Central memory CD4-positive, alpha-beta T cell (primary cell): ENCODE measurements at places on chromosomes 1 and 21.

DNA sequence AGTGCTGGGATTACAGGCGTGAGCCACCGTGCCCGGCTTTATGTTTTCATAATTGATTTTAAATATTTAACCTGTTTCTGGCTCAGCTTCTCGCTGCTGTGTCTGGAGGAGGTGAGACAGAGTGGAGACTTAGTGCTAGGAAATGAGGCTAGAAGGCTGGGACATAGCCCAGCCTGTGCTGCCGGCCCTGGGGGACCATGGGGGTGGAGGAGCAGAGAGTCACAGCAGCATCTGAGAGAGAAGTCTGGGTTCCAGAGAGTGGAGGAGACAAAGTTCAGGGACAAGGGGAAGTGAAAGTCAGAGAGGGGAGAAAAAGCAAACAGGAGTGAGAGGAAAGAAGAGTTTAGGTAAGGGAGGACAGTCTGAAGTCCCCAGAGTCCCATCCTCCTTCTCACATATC is 71.9 kb downstream of the LHX9 start:
- no peak for DNase-seq

DNA sequence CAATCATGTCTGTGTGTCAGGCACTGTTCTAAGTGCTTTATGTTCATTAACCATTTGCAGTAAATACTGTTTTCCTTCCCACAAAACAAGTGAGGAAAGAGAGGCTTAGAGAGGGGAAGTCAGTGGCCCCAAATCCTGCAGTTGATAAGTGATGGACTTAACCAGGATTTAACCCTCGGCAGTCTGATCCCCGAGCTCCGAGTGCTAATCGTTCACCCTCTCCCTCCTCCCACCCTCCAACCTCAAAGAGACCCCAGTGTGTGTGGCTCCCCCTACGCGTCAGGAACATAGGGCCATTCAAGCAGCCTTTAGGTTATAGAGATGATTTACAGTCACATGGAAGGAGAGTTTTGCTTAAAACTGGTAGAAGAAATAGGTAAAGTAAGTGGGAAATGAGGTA is 47.2 kb downstream of the SCCPDH start:
- no peak for DNase-seq

- DNase-seq = no peak
Observed at GRCh38 chr1:178145605-178146004, 51.7 kb downstream of the RASAL2 start.

- no peak for DNase-seq
Observed at GRCh38 chr1:60274422-60275290, 201.1 kb upstream of the C1orf87 start.

DNA sequence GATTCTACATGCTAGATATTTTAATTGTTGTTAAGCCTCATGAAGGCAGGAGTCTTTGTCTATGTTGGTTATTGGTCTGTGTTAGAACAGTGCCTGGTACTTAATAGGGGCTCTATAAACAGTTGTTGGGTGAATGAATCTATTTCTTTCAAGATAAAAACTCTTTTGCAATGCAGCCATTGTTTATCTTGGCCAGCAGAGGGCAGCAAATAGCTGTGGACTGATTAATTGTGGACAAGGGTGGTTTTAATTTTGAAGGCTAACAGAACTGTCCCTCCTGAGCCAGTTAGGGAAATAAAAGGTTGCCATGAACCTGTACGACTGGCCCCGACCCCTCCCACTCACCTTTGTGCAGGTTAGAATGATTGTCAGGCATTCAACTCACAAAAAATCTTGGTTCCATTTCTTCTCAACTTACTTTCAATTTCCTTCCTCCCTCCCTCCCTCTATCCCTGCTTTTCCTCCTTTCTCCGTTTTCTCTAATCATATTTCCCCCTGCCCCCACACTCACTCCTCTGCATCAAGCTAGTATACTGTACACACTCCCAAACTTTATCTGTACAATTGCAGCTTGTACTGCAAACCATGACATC is 66.3 kb upstream of the DIRAS3 start:
- DNase-seq = no peak

GRCh38 chr1:201108614-201109013 is 3.6 kb downstream of the CACNA1S start:
- DNase-seq = no peak

GRCh38 chr1:180627411-180627810 is 4.4 kb upstream of the XPR1 start:
- no peak for DNase-seq

GRCh38 chr1:201122321-201122957 is 4.5 kb downstream of the ASCL5 start:
- DNase-seq = no peak

DNA sequence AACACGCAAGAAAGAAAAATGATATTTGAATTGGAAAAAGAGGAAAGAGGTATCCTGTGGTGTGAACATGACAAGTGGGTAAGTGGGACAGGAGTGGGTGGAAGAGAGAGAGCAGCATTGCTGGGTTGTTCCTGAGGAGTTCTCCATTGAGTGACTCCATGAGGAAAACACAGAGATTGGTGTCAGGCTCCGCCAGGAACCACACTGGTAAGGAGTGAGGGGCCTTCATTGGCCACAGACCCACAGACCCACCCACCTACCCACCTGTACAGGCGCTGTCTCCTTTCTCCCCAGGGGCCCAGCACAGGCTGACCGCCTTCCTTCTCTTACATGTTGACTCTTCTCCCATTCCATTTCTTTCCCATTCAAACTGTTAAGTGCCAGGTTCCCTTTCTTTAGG is 20.9 kb downstream of the S100A7A start:
- DNase-seq = no peak

DNA sequence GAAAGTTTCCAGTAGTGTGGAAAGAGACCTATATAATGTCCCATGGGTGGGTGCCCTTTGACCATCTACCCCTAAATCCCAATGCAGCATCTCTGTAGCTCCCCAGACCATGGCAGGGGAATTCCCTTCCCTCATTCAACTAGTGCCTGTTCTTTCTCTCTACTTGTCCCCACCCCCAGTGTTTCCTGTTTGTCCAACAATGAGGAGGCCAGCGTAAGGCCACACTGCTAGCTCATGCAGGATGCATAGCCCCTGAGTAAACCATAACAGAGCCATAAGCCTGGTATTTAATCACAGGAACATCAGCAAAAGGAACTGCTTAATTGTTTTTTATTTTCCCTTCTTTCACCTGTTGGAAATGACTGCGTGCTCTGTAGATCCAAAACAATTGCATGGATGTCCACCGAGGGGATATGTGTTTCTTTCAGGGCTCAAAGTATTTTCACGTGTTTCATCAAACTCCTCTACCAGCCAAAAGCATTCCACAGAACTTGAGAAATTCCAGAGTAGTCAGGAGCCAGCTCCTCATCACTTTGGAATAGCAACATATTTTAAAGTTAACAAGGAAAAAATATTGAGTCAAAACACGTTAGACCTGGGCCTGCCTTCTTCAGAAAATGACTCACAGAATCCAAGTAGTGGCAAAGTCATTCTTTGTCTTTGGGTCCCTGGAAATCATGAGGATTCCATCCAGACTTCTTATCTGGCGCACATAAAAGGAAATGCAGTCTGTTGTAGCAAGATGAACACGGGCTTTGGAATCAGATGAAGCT is 162.5 kb upstream of the SGIP1 start:
- no peak for DNase-seq

GRCh38 chr1:23879809-23880208 is 11.7 kb upstream of the FUCA1 start:
- no peak for DNase-seq

GRCh38 chr1:234208351-234208750 is 164.9 kb upstream of the COA6 start:
- DNase-seq = no peak

DNA sequence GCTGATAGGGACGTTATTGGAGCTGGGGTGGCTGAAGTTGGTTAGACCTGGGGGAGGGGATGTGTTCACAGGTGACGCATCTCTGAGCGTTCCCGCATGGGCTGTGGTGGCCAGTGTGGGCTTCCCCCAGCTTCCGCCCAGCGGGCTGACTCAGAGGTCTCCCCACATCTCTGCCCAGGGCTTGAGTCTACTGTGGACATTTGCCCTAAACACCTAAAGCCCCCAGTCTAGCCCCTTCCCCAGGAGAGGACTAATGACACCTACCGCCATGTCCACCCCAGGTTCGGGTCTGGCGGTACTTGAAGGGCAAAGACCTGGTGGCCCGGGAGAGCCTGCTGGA is 2.0 kb downstream of the AGRN start:
- DNase-seq = no peak

- DNase-seq = peak; percentile 12
Observed at GRCh38 chr1:25677193-25677773, 60.7 kb downstream of the MAN1C1 start.

DNA sequence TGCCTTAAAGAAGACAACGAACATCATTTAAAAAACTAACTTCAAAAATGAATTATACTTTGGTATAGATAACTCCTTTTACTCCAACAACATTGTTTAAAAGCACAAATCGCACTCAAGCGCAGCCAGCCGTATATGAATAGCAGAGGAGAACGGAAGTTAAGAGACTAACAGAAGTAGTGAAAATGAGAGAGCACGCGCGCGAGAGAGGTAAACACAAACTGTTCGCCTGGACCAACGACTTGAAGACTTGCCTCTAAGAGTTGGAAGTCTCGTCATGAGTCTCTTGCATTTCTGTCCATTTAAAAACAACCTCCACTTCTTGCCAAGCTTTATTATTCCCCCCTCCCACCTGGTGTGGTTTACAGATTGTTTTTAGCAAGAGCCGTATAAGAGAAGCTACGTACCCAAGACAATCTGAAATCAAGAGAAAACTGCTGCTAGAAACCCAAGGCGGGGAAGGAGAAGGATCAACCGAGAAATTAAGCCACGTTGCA is 479 bp downstream of the SELENOF start:
- peak; percentile 31 for DNase-seq

DNA sequence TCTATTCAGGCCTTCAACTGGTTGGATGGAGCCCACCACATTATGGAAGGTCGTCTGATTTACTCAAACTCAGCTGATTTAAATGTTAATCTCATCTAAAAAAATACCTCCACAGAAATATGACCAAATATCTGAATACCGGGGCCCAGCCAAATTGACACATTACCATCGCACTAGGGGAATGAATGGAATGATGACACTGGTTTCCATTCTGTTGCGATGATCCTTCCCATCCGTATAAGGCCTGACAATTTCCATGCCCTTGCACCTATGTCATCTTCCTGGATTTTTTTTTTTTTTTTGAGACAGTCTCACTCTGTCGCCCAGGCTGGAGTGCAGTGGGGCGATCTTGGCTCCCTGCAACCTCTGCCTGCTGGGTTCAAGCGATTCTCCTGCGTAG is 397.5 kb downstream of the KIF26B start:
- DNase-seq = no peak
